Osteoblast (primary cell): ENCODE measurements at places on chromosomes 4 and X. TPM values are rescaled to one million over a fixed set of nuclear protein-coding genes. Genes with fewer than 3 reads are reported as not detected.

Gene KDM5C
- total RNA-seq: 104 and 122 TPM in 2 replicates

Gene SPIN2A
- 0.59 and 1.4 TPM in 2 replicates for total RNA-seq

Gene DSPP
- not detected in 2 replicates for total RNA-seq

Gene FATE1
- not detected in 2 replicates for total RNA-seq

Gene MAGEA2B
- not detected in 2 replicates for total RNA-seq

Gene CENPE
- 4.1 and 13.0 TPM in 2 replicates for total RNA-seq

Gene STK26
- 9.4 and 10.9 TPM in 2 replicates for total RNA-seq

Gene GATA1
- not detected in 2 replicates for total RNA-seq

Gene GCNA
- total RNA-seq: 4.3 and 4.4 TPM in 2 replicates

Gene GABRB1
- not detected in 2 replicates for total RNA-seq

Gene GPR143
- total RNA-seq: not detected in 2 replicates

Gene SLIT2
- total RNA-seq: 35.8 and 35.9 TPM in 2 replicates

Gene NONO
- total RNA-seq: 443 and 478 TPM in 2 replicates

Gene SLC2A9
- total RNA-seq: 2.5 and 3.5 TPM in 2 replicates

Gene RRAGB
- 33.9 and 34.0 TPM in 2 replicates for total RNA-seq

Gene MRFAP1L1
- total RNA-seq: 38.0 and 39.2 TPM in 2 replicates

Gene RCHY1
- 20.0 and 27.9 TPM in 2 replicates for total RNA-seq

Gene ELMOD2
- total RNA-seq: 33.6 and 35.1 TPM in 2 replicates

Gene REPS2
- total RNA-seq: 0.59 and 0.72 TPM in 2 replicates

Gene PRRG1
- 11.5 and 16.3 TPM in 2 replicates for total RNA-seq

Gene CT45A2
- not detected in 2 replicates for total RNA-seq

Gene FRMD7
- total RNA-seq: 1.1 and 1.5 TPM in 2 replicates

Gene DCUN1D4
- 58.6 and 60.4 TPM in 2 replicates for total RNA-seq

Gene THAP6
- 17.0 and 20.9 TPM in 2 replicates for total RNA-seq

Gene SMIM10L2A
- under 0.01 and 0.29 TPM in 2 replicates for total RNA-seq
